ENCODE measurements at places on chromosomes 7 and 10.
A peak's percentile ranks its signal among the peaks of the same experiment; 100 is the strongest.

GRCh38 chr10:9068003-9068402, 1013.5 kb downstream of the GATA3 start:
- no peak for DNase-seq

GRCh38 chr10:88557658-88558057, 25.5 kb downstream of the RNLS start:
- no peak for DNase-seq

DNA sequence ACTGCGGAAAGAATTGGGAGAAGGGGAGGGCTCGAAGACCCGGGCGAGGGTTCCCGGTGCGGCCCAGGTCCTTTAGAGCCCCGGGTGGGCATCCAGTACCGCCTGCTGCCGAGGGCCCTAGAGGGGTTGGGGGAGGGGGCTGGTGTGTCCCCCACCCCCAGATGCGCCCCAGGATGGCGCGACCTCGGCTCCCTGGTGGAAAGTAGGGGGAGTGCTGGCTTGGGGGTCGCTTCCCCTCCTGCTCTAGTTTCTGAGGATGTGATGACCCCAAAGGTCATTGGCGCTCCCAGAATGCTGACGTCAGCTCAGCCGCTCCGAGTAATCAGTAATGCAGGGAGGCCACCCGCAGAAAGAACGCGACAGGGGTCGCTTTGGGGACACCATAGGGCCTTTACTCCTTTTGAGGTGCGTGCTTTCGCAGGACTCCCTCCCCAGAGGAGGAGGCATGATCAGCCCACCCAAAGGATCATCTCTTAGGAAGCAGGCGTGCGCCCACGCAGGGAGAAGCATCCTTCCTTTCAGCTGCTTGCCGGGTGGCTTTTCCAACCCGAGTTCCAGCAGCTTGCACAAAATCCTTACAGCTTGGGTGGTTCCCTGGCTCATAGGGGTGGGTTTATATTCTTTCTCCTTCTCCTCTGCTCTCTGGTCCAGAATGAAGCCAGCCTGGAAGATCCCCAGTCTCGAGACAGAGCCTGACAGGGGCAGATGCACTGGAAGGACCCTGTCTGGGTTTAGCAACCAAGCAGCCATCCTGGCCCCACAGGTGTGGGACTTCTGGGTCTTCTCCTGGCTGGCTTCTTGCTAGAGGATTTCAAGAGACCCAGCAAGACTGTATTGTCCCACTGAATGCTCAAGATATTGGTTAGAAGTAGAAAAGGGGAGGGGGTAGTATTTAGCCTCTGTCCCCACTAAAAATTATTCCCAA, 1.3 kb upstream of the PRKAG2 start:
- no peak for DNase-seq

GRCh38 chr10:113142601-113143362, 192.7 kb downstream of the TCF7L2 start:
- DNase-seq: no peak

DNA sequence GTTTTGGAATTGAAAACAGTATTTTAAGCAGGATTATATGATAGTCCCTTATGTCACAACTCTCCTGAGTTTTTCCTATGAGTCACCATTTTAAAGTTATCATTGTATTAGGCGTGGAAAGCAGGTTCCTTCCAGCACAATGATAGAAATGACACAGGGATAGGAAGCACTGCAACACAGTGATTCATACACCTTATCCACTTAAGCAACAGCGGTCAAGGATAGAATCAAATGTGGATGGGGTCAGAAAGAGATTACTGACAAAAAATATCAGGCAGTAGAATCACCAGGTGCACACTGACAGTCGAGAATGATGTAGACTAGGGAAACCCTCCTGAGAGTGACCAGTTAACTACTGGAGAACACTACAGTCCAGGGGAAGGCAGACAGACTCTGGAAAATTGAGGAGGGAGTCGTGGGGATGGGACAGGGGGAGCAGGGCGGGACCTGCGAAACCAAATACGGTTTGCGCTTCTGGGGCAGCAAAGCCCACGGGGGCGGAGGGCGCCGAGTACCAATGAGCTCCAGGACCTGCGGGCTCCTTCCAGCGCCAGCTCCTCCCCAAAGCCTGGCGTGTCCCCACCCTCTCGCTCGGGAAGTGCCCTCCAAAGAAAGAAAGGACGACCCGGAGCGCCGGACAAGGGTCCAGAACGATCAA, 479 bp downstream of the PNPLA8 start:
- DNase-seq: peak; percentile 51

GRCh38 chr10:60525716-60526585, 136.3 kb upstream of the ANK3 start:
- DNase-seq: no peak

GRCh38 chr10:112057072-112057471, 126.5 kb downstream of the GPAM start:
- no peak for DNase-seq

DNA sequence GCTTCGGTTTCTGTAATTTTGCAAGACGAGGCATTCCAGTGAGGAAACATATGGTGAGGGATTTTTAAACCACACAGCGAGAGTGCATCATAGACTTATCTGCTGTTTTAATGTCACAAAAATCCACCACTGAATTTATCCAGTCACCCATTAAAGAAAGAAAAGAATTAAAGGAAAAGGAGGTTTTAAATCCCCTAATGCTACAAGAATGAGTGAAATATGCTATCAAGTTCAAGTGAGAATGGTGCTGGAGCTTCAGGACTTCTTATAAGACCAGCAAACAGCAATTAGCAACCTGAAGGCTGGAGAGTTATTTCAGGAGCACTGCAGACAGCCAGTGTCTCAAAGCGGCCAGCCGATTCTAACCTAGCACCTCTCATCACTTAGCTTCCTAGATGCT, 439.1 kb upstream of the MGMT start:
- no peak for DNase-seq

DNA sequence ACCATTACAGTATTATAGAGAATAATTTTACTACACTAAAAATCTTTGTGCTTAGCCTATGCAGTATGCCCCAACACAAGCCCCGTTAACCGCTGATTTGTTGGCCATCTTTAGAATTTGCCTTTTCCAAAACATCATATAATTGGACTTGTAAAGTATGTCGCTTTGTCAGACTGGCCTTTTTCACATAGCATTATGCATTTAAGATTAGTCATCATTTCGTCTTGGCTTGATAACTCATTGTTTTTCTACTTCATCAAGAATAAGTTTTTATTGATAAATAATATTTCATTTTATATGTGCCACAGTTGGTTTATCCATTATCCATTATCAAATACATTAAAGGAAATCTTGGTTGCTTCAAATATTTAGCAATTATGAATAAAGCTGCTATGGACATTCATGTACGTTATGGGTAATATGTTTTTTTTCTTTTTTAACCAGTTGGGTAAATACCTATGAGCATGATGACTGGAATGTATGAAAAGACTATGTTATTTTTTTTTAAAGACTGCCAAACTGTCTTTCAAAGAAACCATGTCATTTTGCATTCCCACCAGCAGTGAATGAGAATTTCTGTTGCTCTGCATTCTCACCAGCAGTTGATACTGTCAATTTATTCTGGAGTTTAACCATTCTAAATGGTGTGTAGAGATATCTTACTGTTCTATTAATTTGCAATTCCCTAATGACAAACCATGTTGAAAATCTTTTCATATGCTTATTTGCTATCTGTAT, 273.1 kb upstream of the KCND2 start:
- no peak for DNase-seq

- DNase-seq: no peak
Observed at GRCh38 chr10:99815621-99816020, 33.2 kb downstream of the ABCC2 start.

GRCh38 chr7:48028938-48029337, at the start of gene SUN3:
SUN3 (minus strand) TSS chr7:48029107; CDS start chr7:48028938, 169 bp downstream.
- no peak for DNase-seq

DNA sequence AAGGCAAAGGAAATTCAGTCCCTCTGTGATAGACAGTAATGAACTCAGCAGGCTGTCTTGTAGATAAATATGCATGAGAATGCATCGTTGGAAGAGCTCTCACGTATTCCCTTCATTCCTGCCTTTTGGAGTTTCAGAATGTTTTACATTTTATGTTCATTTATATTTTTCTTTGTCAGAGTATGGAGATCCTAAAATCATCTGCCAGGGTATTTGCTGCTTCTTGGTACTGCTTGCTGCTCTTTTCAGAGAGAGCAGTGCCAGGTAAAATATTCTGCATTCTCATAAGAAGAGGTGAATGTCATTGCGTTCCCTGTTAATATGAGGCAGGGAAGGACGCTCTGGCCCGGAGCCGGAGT, 290.2 kb downstream of the CCDC3 start:
- no peak for DNase-seq

- no peak for DNase-seq
Observed at GRCh38 chr10:89393898-89394297, 1.5 kb downstream of the IFIT1 start.

- no peak for DNase-seq
Observed at GRCh38 chr7:45622058-45622457, 47.9 kb downstream of the ADCY1 start.

- no peak for DNase-seq
Observed at GRCh38 chr7:30838008-30838407, 66.8 kb downstream of the MINDY4 start.

DNA sequence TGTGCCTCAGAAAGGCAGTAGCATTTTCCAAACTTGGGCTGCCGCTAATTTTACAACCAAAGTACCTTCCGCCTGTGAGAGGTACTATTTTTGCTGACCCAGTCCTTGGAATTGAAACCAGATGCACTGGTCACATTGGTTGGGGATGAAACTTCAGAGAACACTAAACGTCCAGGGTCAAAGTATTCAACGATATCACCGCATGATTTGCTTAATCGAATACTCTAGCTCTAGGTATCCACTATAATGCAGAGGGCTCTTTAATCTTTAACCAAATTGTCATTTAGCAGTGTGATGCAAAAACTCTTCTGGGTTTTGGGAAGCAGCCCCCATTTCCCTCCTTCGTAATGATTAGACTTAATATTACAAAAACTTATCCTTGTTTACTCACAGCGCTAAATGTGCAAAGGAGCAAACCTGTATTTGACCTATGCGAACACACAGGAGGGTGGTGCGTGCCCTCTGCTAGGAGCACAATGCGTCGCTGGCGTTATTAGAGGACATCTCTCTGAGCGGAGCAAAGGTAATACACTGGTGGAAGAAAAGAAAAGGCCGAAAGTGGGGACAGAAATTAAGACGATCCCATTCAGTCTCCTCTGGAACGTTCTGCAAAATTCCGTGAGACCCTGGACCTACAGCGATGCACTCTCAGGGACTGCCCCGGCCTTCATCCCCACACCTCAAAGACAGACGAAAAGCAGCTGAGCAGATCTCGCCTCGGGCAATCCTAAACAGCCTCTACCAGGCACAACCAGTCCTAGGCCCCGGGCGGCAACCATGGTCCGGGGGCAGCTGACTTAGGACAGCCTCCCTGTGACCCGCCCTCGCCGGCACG, 916 bp upstream of the EEPD1 start:
- no peak for DNase-seq

- DNase-seq: no peak
Observed at GRCh38 chr7:147852833-147853232, 737.7 kb upstream of the C7orf33 start.

GRCh38 chr7:80481196-80481884, 30.5 kb downstream of the GNAT3 start:
- no peak for DNase-seq

DNA sequence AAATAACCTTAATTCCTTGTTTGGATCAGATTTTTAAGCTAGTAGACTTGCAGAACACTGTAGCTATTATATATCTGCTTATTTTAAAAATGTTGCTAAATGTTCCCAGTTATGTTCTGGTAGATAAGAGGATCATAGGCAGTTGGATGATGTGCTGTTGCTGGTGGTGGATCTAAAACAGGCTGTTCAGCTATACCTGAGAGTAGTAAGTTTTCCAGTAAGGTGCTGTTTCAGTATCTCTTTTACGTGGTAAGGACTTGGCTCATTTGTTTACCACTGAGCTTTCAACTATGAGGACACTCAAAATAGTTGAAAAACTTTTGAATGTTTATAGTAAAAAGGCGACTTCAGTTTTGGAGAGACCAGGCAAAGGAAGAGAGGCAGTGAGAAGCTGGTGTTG, 180.9 kb downstream of the CDK14 start:
- DNase-seq: no peak

DNA sequence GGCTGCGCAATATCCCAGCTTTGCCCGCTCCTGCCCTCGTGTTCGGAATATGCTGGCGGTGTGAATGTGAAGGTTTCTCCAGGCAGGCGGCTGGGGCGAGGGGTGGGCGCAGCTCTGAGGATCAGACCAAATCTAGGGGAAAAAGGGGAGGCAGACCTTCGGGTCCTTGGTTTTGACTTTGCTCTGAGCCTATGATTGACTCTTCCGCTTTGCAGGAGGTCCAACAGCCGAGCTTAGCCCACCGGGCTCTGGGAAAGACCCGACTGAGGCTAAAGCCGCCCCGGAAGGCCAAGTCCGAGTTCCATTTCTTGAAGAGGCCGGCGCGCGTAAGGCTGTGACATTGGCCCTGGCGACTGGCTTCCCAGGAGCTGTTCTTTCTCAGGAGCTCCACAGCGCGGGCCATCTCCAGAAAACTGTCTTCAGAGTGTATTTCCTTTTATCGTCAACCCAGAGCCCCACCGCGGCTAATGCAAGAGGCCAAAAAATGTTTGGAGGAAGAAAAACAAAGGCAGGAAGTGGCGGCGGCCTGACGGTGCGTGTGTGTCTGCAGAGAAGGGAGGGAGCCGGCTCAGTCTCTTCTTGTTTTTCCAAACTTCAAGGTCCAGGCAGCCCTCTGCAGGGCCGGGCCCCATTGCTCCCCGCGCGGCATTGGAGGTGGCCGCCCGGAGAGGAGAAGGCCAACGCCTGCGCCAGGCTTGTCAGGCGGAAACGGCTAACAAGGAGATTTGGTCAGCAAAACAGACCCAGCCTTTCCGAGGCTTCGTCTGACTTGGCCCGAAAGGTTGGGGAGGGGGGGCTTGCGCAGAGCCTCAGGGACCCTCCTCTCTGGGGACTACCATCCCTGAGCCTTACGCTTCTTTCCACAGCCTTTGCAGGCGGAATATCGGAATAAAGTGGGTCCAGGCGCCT, 3.6 kb upstream of the HOXA11 start:
- DNase-seq: no peak

- DNase-seq: no peak
Observed at GRCh38 chr7:25636871-25637283, 408.6 kb upstream of the NPVF start.
